ENCODE measurements at places on chromosomes 3 and 15.
A peak's percentile ranks its signal among the peaks of the same experiment; 100 is the strongest.

DNA sequence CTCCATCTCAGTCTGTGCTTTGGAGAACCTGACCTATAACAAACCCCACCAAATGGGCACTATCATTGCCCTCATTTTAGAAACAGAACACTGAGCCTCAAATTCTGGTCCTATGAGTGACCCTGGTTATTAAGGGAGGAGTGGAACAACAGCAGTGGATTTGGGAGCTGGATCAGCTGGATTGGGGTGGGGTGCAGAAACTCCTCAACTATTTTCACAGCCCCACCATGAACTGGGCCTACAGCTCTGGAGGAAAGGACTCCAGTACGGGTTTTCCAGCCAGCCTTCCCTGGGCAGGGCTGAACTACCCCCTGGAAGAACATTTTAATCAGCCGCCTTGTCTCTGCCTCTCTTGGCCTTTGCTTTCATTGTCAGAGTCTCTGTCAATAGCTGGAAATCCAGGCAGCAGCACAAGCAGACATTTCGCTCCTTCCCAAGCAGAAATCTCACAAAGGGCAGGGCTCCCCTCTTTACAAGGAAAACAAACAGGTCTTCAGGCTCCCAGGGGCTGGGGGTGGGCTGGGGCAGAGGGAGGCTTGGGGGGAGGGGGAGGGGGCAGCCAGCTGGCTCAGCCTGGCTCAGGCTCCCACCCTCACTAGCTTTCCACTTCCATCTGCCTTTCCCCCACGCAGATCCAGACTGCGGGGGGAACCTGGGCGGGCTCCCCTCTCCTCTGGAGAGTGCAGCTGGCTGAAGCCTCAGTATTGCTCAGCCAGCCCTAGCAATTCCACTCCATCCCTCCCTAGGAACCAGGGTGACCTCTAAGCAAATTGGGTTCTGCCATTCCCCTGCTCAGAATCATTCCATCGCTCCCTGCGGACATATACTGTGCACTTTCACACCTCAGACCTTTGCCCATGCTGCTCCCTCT is 13.7 kb upstream of the TLE3 start:
- DNase-seq: peak; percentile 90

DNA sequence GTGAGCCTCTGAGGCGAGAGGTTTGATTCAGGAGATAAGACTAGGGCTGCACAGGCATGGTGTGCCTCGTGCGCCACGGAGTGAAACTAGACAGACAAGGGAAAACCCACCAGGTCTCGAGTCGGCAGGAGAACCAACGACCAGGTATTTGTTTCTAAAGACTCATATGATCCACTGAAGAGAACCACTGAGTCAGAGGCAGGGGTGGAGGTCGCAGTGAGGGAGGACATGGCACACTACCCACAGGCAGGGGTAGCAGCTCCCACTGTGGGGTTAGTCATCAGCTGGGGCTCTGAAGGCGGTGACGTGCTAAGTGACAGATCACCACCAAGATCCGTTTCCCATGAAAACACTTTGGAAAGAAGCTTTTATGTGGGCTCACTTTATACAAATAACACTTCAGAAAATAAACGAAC is 45.7 kb downstream of the CHSY1 start:
- peak; percentile 46 for DNase-seq

DNA sequence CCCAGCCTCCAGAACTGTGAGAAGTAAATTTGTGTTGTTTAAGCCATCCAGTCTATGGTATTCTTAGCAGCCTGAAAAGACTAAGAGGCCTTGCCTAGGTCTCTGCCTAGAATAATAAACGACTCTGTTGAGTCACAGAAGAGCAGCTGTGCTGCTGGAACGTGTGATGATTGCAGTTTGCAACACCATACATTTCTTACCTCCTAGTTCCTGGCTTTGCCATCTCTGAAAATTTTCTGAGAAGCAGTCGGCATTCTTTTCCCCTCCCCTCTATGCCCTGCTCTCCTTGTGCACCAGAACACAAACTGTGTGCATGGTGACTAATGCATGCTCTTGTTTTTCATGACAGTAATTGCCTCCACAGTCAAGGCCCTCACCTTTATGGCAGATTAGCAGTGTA is 301.3 kb downstream of the IL20RB start:
- no peak for DNase-seq

- no peak for DNase-seq
Measured at GRCh38 chr3:122502941-122503340, 11.8 kb downstream of the KPNA1 start.

DNA sequence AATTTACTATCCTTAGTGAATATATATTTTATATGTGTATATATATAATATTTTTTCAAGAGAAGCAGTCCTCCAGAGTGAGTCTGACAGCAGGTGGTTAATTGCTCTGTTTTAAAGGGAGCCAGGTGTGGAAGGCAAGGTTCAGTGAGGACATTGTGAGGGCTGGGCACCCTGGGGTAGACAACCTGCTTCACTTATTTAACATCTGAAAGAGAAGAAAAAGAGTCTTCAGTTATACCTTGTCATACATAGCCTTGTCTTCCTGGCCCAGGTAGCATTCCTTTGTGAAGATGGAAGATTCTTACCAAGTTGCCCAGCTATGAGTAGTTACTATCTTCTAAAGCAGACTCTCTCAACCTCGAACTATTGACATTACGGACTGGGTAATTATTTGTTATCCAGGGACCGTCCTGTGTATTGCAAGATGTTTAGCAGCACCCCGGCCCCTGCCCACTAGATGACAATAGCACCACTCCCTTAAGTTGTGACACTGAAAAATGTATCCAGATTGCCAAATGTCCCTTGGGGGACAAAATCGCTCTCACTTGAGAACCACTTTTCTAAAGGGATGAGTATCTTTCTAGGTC is 336.0 kb upstream of the TRIM42 start:
- no peak for DNase-seq

- DNase-seq: peak; percentile 32
Measured at GRCh38 chr3:176650478-176650877, 546.8 kb downstream of the TBL1XR1 start.

DNA sequence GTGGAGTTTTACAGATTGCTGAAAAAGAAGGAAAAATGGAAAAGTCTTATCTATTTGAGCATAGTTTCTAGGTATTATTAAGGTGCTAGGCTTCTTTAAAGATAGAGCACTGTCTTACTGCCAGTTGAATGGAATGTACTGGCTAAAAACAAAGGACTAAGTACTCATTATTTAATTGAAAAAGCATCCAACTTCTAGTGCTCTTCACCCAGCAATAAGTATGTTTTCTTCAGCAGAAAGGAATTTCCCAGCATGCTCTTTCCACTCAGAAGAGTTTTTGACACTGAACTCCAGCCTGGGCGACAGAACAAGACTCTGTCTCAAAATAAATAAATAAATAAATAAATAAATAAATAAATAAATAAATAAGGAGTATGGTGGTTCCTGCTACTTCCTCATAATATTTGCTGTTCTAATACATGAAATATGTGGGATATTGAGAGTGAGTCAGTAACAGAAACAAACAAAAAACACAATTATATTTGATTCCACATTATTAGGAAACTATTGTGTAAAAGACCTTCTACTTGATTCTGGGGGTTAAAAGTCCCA is 70.6 kb downstream of the ATP13A4 start:
- no peak for DNase-seq

DNA sequence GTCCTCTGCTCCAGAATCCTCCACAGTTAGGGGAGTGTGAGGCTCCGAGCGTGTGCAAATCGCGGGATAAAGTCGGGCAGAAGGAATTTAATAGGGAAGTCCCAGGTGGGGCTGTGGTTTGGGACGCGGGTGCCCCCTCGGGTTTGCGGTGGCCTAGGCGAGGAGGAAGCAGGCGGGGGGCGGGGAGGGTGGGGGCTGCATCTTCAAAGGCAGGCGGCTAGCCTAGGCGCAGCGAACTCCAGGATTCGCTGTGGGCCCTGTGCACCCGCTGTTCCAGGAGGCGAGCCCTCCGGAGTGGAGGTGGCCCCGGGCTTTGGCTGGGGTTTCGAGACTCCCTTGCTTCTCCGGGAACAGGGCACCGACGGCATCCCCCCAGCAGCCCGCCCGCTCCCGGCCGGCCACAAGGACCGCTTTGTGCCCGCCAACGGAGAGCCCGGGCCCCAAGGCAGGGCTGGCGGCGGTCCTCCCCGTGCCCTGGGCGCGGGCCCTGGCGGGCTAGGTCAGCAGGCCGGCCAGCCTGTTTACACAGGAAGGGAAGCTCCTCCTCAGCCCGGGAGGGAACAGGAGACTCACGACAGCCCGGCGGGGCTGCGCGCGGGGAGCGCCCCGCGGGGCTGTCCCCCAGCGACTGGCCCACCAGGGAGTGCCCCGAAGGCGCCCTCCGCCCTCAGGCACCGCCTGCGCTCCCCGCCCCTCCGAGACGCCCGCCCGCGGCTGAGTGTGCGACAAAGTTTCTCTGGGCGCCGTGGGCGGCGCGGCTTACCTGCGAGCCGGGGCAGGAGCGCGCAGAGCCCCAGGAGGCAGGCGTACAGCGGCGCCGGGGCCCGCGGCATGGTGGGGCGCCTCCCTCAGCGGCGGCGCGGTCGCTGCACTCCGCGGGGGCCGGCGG is 753 bp downstream of the ITGB5 start:
- peak; percentile 29 for DNase-seq

- DNase-seq: no peak
Measured at GRCh38 chr3:163943664-163944063, 1134.6 kb downstream of the SI start.

DNA sequence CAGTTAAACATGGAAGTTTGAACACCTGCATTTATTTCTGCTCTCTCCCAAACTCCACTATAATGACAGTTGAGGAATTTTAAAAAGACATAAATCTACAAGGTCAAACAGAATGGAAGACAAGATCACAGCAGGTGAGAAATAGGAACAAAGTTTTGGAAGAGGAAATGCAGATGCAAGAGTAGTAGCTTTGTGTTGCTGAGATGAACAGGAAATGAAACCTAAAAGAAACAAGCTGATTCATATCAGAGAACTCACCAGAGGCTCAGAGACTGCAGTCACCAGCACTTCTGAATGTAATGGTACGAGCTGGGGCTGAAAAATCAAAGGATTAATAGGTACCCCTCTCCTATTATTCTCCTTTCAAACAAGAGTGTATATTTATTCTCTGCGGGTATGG is 459.9 kb downstream of the RAP2B start:
- no peak for DNase-seq

GRCh38 chr15:68209735-68210408 is 4.7 kb upstream of the CALML4 start:
- DNase-seq: no peak

DNA sequence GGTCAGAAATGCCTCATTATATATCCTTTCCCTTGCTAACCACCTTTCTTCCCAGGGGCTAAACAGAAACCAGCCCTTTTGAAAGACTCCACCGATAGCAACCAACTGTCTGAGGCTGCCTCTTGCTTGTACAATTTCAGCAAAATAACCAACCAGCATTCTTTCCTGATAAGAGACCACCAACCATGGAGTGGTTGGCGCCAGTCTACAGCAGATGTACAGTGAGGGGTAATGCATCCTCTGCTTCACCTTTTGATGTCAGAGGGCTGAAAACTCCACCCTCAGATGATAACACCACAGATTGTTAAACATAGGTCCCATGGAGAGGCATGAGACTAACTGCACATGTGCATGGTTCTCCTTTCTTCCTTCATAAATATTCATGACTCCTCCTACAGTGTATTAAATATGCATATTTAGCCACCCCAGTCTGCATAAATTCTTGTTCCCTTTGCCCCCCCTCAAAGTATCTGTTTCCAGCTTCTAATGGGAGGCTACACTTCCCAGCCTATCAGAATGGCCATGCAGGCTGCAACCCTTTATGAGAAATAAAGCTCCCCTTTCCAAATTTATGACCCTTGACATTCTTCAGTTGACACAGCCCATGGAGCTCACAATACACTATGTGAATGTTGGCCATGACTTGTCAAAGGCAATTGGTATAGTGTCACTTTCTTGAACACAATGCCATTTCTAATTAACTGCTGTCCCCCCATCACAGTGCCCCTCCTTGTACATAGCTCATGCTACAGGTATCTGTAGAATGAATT is 48.3 kb downstream of the GABRB3 start:
- no peak for DNase-seq

- no peak for DNase-seq
Measured at GRCh38 chr3:110686701-110687100, 384.9 kb upstream of the NECTIN3 start.

- DNase-seq: no peak
Measured at GRCh38 chr3:192778508-192778907, 51.2 kb upstream of the FGF12 start.

DNA sequence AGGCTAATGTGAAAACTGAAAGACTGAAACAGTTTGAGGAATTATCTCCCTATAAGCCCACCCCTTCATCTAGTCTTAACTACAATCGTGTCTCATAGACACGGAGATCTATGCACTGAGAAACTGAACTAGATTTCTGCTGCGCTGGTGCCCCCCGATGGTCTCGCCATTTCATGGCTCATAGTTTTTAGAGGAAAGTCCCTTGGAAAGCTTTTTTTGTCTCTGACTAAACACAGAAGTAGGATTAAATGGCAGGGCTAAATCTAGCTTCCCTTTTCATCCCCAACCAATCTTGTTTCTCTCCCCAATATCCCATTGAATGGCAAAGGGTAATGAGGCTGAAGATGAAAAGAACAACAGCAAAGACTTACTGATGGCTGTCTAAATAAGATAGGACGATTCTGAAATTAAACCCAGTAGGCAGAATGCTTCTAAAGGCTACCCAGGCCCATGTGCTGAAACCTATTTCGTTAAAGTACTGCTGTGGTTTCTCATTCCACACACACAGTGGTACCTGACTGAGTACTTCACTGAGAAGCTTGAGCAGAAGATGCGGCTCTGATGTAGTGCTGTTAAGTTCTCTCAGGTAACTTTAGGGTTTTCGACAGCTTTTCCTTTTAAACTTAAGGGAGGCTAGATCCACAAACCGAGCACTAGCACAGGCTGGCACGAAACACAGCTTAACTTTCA is 142.7 kb downstream of the GADL1 start:
- peak; percentile 62 for DNase-seq

- DNase-seq: no peak
Measured at GRCh38 chr15:99718421-99718820, 14.8 kb downstream of the LYSMD4 start.

DNA sequence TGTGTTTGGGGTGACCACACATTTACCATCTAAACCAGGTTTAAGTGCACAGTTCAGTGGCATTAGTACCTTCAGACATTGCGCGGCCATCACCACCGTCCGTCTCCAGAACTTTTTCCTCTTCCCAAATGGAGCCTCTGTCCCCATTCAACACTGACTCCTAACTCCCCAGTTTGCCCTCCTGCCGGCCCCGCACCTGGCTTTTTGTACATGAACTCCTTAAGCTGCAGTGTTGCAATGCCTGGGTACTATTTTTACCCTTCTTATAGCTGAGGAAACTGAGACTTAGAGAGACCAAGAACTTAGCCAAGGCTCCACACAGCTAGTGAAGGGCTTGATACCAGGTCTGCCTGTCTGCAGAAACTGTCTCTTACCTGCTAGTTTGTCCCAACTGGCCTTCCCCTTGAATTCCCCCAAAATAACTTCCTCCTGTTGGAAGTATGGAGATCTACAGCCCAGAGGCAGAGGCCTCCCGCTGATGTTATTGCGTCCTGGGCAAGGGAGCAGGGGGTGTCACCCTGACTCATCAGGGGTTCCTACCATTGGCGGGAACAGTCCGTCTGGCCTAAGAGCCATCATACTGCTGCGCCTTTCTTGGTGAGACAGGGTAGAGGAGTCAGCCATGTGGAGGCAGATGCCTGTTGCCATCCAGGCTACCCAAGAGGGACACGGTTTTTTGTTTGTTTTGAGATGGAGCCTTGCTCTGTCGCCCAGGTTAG is 65.6 kb downstream of the GRIP2 start:
- no peak for DNase-seq

GRCh38 chr3:196706327-196706726 is 5.7 kb downstream of the CEP19 start:
- no peak for DNase-seq

GRCh38 chr3:143442814-143443447 is 323.4 kb downstream of the CHST2 start:
- DNase-seq: peak; percentile 18

- no peak for DNase-seq
Measured at GRCh38 chr3:14899993-14900618, 47.3 kb upstream of the NR2C2 start.

Data from fibroblast of skin of abdomen (primary cell).